Astrocyte (in vitro differentiated cells and primary cell): ENCODE measurements at places on chromosomes 6 and 20.

DNA sequence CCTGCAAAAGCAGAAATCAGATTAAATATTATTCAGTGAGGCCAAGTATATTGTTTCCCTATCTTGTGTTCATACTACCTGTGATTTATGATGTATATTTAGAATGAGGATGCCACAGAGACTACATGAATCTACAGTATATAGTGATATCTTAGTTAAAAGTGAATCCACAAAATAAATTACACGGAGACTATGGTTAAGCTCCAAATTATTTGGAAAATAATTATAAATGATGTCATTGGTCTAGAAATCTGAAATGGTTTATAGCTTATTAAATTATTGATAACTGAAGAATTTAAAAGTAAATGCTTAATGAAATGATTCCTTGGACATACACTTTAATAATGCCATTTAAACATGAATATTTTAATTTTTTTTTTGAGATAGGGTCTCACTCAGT is 4.2 kb upstream of the USP45 start:
- DNase-seq: no peak

DNA sequence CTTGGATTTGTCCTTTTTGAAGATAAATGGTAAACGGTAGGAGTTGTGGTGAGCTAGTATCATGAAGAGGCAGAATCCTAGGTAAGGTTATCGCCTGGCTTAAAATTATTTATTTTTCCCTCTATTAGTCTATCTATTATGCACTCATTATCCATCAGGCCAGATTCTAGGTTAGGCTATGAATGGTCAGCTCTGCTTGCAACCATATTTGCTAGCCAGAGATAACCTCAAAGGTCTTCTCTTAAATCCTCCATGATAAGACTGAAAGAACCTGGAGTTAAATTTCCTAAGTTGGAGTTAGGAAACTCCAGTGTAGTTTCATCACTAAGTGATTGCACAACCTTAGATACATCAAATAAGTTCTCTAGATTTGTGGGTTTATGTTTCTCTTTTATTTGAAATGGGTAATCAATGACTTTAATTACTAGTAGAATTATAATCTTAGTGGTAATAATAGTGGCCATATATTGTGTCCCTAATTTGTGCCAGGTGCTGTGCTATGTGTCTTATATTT is 302.1 kb upstream of the RUNX2 start:
- DNase-seq: no peak

DNA sequence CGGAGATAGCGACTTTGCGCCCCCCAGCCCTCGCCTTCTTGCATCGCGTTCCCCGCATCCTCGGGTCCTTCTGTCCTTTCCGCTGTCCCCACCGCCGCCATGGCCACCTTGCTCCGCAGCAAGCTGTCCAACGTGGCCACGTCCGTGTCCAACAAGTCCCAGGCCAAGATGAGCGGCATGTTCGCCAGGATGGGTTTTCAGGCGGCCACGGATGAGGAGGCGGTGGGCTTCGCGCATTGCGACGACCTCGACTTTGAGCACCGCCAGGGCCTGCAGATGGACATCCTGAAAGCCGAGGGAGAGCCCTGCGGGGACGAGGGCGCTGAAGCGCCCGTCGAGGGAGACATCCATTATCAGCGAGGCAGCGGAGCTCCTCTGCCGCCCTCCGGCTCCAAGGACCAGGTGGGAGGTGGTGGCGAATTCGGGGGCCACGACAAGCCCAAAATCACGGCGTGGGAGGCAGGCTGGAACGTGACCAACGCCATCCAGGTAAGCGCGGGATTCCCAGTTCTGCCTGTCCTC is 401 bp downstream of the SLC32A1 start:
- no peak for DNase-seq

DNA sequence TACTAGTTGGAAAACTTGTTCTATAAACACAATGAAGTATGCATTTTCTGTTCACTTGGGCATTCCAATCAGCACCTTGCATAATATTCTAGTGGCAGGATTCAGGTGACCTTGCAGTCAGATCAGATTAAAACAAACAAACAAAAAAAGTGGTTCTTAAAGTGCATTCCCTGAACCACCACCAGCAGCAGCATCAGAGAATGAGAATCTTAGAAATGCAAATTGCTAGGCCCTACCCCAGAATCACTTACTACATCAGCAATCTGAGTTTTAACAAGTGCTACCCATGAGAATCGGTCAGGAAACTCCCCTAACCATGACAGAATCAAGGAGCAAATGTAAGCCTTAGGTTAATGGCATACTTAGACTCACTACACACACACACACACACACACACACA is 41.7 kb downstream of the SNAP25 start:
- no peak for DNase-seq

GRCh38 chr20:49712646-49712995 is 1.1 kb downstream of the B4GALT5 start:
- no peak for DNase-seq

DNA sequence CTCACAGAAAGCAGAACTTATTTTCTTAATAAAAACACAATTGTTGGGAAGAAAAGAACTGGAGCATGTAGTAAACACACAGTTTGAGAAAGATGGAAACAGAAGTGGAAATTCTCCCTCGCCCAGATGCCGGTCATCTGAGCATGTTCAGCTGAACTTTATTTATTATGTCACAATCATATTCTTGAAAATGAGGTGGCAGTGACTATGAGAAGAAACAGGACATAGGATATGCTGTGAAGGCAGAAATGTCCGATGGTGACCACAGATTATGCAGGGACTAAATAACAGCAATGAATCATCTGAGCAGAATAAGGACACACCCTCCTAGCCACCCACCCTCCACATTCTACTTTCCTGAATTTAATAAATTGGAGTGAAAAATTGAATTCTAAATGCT is 425.3 kb upstream of the NOX3 start:
- peak; percentile 50 for DNase-seq

DNA sequence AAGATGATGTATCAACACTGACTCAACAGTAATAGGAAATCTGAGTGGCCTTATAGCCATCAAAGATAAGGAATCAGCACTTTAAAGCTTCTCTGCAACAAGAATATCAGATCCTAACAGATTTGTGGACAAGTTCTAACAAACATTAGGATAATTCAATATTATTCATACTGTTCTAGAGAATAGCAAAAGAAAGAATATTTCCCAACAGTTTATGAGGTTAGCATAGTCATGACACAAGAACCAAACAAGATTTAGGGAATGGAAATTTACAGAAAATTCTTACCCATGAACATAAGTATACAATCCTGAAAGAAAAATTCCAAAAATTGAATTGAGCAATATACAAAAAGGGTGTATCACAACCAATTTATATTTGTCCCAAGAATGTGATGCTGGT is 64.3 kb upstream of the BTBD3 start:
- DNase-seq: no peak

- DNase-seq: no peak
These were observed 83.3 kb upstream of the TNFAIP3 start for GRCh38 chr6:137783710-137784109.

DNA sequence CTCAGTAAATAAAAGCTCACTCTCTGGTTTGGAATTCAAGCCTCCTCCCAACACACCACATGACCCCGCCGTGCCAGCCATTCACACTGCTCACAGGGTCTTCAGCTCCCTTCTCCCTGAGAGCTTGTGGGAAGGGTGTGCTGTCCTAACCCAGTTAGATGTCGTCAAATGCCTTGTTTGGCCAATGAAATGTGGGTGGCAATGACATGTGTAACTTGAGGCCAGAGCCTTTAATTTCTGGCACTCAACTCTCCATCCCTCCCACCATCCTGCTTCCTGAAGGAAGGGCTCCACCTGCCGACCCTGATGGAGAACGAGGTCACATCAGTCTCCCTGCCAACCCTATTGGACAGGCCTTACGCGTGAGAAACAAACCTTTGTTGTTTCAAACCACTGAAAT is 224.5 kb upstream of the AGPAT4 start:
- peak; percentile 63 for DNase-seq
